Stimulated activated CD4-positive, alpha-beta T cell treated with anti-CD3 and anti-CD28 coated beads, Interleukin-12 subunit alpha, Interleukin-12 subunit beta, amount 100 ng/mL, for 48 hours (primary cell): ENCODE measurements at places on chromosomes 7 and 10.

DNA sequence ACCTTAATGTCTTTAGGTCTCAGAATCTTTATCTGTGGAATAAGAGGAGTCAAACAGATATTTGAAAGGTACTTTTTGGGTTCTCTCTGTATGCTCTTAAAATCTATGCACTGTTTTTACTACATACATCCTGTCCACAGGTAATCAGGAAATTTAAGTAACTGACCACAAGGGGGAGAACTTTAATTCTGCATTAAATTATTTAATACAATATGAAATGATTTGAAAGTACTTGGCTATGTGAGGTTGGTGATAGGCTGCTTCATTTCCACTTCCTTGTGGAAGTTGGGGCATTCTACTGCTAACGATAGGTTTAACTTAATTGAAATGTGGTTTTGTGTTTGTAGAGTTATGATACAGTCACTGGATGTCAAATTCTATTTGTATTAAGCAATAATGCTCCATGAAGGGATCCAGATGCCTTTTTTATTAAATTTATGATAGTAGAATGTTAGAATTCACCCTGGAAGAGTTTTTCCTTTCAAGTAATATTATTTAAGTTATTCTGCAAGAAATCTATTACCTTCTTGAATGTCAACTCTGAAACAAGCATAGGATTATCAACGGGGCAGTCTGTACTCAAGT lies 6.0 kb downstream of the TEX47 start:
- DNase-seq = no peak

- no peak for DNase-seq
Observed at GRCh38 chr7:108869070-108869469, 299.4 kb downstream of the DNAJB9 start.

- no peak for DNase-seq
Observed at GRCh38 chr7:46301677-46302076, 380.6 kb upstream of the IGFBP3 start.

GRCh38 chr7:18200266-18200665 lies 172.6 kb upstream of the PRPS1L1 start:
- no peak for DNase-seq

DNA sequence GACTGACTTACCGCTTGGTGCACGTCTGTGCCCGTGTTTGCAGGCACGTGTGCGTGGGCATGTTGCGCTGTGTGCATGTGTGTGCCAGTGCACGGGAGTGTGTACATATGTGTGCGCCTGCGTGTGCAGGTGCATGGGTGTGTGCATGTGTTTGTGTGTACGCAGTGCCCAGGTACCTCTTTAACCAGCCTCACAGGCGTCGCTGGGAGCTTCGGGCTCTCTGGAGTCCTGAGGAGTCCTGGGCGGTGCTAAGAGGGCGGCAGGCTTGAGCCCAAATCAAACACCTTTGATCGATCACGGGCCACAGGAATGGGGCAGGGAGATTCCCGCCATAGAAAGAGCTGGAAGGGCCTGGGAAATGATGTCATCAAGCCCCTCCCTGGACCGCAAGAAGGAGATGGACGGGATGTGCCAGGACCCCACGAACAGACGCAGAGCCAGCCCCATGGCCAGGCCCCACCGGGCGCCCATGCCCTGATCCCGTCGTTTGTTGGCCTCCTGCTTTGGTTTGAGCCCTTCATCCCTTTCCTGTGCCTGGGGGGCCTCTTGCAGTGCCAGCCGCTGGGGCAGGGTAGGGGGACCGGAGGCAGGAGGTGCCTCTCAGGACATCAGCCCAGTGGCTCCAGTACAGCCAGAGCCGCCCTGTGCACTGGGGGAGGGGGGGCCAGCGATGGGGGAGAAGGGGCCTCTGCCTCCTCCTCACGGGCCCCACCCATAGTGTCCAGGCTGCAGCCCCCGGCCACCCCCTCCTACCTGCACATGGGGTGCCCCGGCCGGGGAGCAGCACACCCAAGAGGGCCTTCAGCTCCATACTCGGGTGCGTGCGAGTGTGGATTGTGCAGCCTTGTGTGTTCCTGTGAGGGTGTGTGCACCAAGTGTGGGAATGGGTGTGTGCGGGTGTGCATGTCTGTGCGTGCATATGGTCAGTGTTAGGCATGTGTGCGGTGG lies 5.8 kb downstream of the KNDC1 start:
- DNase-seq = no peak

GRCh38 chr7:20539201-20539600 lies 76.3 kb upstream of the ABCB5 start:
- no peak for DNase-seq
